ENCODE measurements at places on chromosomes 2 and 18.
A peak's percentile ranks its signal among the peaks of the same experiment; 100 is the strongest.

GRCh38 chr2:31239593-31240177, 5.7 kb downstream of the EHD3 start:
- no peak for DNase-seq

DNA sequence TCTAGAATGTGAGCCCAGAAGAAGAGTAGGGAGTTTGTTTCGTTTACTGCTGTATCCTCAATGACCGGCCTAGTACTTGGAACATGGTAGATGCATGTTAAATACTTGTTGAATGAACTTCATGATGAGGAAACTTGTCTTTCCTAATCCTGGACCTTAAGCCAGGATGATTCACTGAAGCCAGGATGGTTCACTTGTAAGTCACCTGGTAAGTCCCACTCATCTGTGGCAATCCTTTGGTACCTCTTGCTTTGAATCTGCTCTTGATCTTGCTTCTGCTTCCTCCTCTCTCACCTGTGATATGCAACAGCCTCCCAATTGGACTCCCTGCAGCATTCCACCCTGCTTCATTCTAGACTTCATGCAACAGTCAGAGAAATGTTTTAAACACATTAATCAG, 43.6 kb downstream of the QPCT start:
- DNase-seq: peak; percentile 76

DNA sequence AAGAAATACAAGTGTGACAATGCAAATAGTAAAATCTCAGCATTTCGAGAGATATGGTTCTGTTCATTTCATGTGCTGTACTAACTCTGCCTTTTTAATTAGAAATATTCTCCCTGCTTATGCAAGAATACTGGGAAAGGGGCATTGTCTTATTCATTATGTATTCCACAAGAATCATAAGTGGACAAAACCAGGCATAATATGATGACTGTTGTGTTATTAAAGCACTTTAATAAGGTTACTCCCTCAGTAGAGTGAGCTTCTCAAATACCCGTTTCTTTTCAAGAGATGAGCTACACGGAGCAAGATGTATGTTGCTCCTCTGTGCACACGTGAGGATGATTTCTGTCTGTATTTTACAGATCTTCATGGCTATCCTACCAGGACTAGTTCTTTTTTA, 638.7 kb upstream of the FANCL start:
- DNase-seq: no peak

DNA sequence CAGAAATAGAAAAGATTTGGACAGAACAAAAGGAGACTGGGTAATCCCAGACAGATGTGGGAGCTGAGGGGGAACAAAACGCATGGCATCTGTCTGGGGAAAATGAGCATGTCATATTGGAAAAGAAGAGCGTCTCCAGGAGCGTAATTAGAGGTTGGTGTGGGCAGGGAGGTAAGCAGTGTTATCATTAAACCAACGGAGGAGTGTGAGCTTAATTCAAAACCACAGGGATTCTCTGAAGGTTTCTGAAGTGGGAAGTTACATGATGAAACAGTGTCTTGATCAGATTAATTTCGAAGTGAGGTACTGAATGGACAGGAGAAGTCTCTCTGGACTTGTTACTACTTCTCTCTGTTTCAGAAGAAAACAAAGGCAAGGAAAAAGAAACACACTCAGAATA, 53.3 kb downstream of the DTNB start:
- no peak for DNase-seq

DNA sequence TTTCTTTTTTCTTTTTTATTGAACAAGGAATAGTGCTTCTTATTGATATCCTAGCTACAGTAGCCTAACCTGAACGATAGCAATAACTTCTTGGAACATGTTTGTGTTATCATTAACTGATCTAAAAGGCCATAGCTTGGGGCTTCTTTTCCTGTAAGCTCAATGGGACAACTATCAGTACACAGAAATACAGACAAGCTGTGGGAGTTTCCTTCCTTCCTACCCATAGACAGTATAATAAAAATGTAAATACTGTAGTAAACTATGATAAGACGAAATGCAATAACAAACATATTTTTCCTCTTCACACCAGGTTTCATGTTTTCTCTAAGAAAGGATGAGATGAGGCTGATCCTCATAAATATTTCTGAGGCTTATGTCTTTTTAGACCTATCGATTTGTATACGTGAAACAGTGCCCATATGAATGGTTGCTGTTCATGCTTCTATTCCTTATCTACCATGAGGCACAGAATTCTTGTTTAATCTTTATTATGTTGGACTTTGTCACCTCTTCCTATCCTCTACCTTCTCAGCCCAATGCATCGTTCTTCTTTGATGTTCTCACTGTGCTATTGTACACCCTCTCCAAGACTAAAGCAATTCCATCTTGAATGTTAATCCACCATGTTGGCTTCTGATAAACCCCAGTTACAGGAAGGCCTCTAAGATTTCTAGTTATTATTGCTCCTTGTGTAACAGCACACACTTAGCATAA, 361.4 kb downstream of the DCC start:
- no peak for DNase-seq

- no peak for DNase-seq
These were observed 62.5 kb downstream of the STK39 start for GRCh38 chr2:168184681-168185513.

Measured in PC-3 (cell line).